Neural crest cell (in vitro differentiated cells): ENCODE measurements at places on chromosomes 2 and 18.
A peak's percentile ranks its signal among the peaks of the same experiment; 100 is the strongest.

DNA sequence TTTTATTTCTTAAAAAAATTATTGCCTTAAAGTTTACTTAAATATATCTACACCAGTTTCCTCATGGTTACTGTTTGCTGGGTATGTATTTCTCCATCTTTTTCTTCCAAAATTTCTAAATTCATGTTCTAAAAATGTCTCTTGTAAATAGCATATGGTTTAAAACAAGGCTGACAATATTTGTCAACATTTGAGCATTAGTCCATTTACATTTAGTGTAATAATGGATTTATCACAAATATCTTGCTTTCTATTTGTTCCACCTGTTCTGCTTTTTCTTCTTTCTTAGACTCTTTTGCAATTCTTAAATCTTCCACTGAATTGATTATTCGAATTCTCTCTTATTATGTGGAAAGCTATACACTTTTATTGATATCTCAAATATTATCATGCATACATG, 87.7 kb upstream of the SMAD7 start:
- no peaks in the 10 kb centered on the region for H3K27me3 ChIP-seq
- no peaks in the 10 kb centered on the region for H3K4me1 ChIP-seq
- peaks cover 24% of the 10 kb centered on the region for H3K36me3 ChIP-seq
- H3K4me3 ChIP-seq: no peak overlapping the region
- DNase-seq: no peak
- H3K27ac ChIP-seq: no peak overlapping the region

GRCh38 chr2:48235076-48235475, 294.9 kb upstream of the STON1 start:
- no peaks in the 10 kb centered on the region for H3K36me3 ChIP-seq
- no peak for DNase-seq
- no peaks in the 10 kb centered on the region for H3K27me3 ChIP-seq
- no peak overlapping the region for H3K4me3 ChIP-seq
- H3K4me1 ChIP-seq: no peaks in the 10 kb centered on the region

DNA sequence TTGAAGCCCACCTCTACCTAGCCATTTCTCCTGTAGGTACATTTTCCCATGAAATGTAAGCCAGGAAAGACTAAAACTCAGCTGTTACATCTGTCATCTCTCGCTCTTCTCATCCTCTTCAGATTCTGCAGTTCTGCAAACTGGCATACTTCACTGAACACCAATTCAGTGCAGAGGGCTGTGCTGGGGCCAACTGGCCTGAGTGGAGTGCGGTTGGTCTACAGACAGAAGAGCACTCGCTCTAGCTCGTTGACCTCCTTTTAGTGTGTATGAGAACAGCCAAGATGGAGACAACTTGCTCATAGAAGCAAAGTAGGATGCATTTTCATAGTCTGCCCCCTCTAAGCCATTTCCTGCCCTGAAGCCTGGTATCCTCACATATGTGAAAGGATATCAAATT, 862.6 kb downstream of the BCL11A start:
- peaks cover 3% of the 10 kb centered on the region for H3K36me3 ChIP-seq
- no peak overlapping the region for H3K4me3 ChIP-seq
- no peak overlapping the region for H3K27ac ChIP-seq
- H3K4me1 ChIP-seq: peaks cover 16% of the 10 kb centered on the region
- no peak for DNase-seq
- no peaks in the 10 kb centered on the region for H3K27me3 ChIP-seq

GRCh38 chr2:43171789-43172188, 54.6 kb downstream of the ZFP36L2 start:
- peak overlapping the region; percentile 43 for H3K27ac ChIP-seq
- H3K27me3 ChIP-seq: no peaks in the 10 kb centered on the region
- H3K4me1 ChIP-seq: peaks cover 42% of the 10 kb centered on the region
- DNase-seq: no peak

DNA sequence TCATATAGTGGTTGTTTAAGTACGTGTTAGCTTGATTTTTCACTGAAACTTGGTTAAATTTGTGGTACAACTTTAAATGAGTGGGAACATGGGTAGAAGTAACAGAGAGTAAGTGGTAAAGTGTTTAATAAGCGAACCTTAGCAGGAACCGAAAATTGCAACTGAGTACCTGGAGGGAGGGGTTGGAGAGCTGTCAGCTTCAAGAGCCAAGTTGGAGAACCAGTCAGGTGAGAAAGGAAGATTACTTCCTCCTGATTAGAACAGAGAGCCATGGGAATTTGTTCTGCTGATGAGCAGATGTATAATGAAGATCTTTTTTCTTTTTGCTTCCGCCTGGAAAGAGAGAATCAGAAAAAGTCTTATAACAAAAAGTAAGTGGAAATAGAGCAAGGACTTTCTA, 158.4 kb upstream of the CDH7 start:
- H3K27me3 ChIP-seq: no peaks in the 10 kb centered on the region
- no peak overlapping the region for H3K27ac ChIP-seq
- no peak for DNase-seq
- no peaks in the 10 kb centered on the region for H3K36me3 ChIP-seq
- no peaks in the 10 kb centered on the region for H3K4me1 ChIP-seq

GRCh38 chr2:10834068-10834655, 21.6 kb upstream of the PDIA6 start:
- H3K4me3 ChIP-seq: no peak overlapping the region
- H3K27ac ChIP-seq: no peak overlapping the region
- peaks cover 15% of the 10 kb centered on the region for H3K4me1 ChIP-seq
- H3K36me3 ChIP-seq: no peaks in the 10 kb centered on the region
- DNase-seq: no peak
- peaks cover 18% of the 10 kb centered on the region for H3K27me3 ChIP-seq

- DNase-seq: no peak
- peaks cover 12% of the 10 kb centered on the region for H3K27me3 ChIP-seq
- peaks cover 7% of the 10 kb centered on the region for H3K4me1 ChIP-seq
- no peak overlapping the region for H3K4me3 ChIP-seq
Observed at GRCh38 chr2:241009601-241010530, 11.4 kb downstream of the SNED1 start.

DNA sequence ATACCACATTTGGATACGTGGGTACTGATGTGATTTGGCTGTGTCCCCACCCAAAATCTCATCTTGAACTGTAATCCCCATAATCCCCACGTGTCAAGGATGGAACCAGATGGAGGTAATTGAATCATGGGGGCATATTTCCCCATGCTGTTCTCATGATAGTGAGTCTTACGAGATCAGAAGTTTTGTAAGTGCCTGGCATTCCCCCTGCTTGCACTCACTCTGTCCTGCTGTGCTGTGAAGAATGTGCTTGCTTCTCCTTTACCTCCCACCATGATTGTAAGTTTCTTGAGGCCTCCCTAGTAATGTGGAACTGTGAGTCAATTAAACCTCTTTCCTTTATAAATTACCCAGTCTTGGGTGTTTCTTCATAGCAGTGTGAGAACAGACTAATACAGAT, 70.3 kb downstream of the CHST9 start:
- H3K36me3 ChIP-seq: no peaks in the 10 kb centered on the region
- no peaks in the 10 kb centered on the region for H3K27me3 ChIP-seq
- no peak overlapping the region for H3K4me3 ChIP-seq
- H3K27ac ChIP-seq: no peak overlapping the region
- no peaks in the 10 kb centered on the region for H3K4me1 ChIP-seq

DNA sequence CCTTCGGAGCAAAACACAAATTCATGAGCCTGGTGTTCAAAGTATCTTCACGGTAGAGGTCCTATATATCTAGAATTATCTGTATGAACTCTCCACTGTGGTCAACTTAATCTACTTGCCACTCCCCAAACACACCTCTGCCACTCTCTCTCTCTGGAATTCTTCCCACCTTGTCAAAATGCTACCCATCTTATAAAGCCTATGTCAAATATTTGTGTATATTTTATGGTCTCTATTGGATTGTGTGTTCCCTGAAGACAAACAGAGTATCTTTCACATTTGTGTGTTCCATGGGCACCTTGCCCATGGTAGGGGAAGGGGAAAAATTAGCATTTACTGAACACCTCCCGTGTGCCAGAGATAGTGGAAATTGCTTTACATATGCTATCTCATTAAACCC, 83.2 kb upstream of the ATL2 start:
- H3K27me3 ChIP-seq: peaks cover 7% of the 10 kb centered on the region
- no peaks in the 10 kb centered on the region for H3K4me1 ChIP-seq
- H3K4me3 ChIP-seq: no peak overlapping the region
- H3K27ac ChIP-seq: no peak overlapping the region

GRCh38 chr2:85718009-85718391, 23.8 kb downstream of the GNLY start:
- peaks cover 12% of the 10 kb centered on the region for H3K4me1 ChIP-seq
- DNase-seq: no peak
- no peak overlapping the region for H3K27ac ChIP-seq
- no peaks in the 10 kb centered on the region for H3K27me3 ChIP-seq
- H3K36me3 ChIP-seq: no peaks in the 10 kb centered on the region

- H3K27me3 ChIP-seq: no peaks in the 10 kb centered on the region
- DNase-seq: no peak
- H3K4me1 ChIP-seq: peaks cover 21% of the 10 kb centered on the region
- no peaks in the 10 kb centered on the region for H3K36me3 ChIP-seq
- H3K27ac ChIP-seq: no peak overlapping the region
- peak overlapping the region; percentile 51 for H3K4me3 ChIP-seq
Observed at GRCh38 chr2:32067549-32067948, 4.2 kb downstream of the SPAST start.
